Stimulated activated CD4-positive, alpha-beta T cell treated with anti-CD3 and anti-CD28 coated beads, Interleukin-15, amount 100 ng/mL, for 48 hours (primary cell): ENCODE measurements at places on chromosomes 7 and 10.

DNA sequence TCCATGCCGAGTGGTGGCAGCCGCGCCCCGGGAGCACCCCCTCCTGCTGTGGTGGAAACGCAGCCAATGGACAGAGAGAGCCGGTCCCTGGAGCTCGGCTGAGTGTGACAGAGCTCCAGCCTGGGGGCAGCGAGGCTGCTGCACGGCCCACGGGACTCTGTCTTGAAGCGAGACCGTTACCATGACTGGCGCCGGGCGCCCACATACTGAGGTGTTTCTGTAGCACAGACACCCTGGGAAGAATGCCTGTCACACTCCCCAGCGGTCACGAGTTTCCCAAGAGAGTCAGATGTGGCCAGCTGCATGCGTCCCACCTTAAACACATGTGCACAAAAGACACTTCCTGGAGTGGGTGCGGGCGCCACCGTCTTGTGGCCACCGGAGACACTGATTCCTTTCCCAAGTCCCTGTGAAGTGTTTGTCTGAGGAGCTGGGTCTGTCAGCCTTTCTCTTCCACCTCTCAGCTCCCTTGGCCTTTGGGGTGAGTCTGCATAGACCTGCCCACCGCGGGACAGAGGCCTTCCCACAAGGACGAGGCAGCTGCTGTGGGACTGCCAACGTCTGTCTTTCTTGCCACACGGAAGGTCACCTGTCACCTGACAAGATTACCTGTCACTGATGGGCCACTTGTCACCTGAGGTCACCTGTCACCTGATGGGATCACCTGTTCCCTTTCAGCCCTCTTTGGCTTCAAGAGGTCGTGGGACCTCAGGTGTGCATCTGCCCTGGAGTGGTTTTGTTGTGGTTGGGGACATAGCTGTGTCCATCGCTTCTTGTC is 94.6 kb downstream of the DNAJB6 start:
- DNase-seq = no peak

DNA sequence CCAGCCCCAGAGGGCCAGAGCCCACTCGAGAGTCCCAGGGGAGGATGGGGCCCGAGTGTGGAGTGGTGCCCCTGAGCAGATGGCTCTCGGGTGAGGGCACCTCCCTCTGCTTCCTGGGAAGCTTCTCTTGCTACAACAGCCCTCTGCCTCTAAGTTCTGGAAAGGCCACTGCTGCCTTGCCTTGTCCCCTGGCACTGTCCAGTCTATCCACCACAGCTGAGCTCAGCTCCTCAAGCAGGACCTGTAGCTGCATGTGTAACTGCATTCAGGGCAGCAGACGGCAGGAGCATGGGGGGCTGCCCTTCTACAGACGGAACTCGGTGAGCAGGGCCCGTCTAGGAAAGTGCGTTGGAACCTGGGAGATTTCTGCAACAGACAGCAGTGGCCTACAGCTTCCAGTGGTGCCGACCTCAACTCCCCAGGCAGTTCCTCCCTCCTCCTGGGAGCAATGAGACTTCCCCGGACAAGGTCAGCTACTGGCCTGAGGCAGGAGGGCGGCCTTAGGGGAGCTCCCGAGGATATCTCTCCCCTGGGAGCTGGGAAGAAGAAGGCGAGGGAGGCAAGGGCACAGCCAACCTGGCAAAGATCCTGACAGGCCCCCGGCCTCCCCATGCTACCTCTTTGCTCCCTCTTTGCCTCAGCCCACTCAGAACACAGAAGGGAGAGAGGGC is 88.5 kb downstream of the DLG5 start:
- DNase-seq = no peak

DNA sequence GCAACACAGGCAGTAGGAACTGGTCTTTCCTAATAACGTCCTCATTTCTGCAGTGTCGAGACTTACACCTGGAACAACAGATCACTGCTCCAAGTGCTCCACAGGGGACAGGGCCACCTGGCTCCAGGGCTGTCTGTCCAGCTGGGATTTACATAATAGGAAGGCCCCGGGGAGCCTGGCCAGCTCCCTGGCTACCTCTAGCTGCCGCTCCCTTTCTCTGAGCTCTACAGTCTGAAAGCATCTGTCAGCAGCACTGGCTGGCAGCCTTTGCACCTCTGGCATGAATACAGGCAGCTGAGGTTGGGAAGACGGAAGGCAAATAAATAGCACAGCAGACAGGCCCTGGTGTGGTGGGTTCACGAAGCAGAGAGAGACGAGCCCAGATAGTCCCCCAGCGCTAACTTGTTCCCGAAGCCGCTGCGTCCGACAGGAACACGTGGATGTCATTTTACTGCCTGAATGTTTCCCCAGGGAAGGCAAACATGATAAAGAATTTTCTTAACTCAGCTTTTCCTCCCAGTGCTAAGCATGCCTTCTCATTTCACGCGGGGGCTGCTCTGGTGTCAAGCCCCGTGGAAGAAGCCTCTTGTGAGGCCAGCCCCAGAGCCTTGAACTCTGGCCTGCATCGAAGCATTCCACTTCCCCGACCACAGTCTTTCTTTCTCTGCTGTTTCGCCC is 105.4 kb downstream of the ITIH5 start:
- DNase-seq = no peak

DNA sequence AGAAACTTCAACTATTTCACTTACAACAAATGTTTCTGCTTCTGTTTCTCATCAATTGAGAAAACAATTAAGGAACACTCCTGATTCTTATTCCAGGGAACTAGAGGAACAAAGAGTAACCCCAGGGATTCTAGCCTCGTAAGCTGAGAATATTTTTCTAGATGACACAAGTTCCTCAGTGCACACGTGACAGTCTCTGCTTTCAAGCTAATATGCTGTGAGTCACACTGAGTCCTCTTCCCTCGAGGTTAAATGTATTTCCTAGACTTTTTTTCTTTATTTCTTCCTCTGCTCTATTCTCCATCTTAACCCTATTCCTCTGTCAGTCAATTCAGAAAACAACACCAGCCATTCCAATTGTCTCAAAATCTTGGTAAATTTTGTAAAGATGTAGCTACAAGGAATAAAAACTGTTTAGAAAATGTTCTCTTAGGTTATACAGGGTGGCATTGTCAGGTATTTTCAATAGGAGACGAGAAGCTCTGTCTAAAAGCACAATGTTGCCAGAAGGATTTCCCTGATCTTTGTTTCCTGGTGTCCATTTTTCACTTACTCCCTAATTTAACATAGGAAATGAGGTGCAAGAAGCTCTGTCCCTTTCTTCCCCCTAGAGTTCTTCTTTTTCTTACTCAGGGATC is 5.8 kb upstream of the C1GALT1 start:
- no peak for DNase-seq

DNA sequence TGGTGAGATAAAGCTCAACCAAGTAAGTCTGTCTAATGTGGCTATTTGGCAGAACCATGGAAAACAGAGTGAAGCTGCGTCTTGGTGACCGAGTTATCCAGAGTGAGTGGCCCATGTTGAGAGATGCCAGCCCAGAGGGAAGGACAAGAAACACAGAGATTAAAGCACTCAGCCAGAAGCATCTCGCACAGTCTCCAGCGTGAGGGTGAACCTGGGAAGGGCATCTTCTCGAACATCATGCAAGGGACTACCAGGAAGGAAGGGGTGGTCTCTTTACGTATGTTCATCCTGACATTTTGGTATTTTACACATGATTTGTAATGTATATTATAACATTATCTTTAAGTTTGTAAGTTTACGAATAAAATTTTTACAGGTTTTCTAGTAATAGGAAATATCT is 146.4 kb downstream of the TCERG1L start:
- DNase-seq = no peak

- no peak for DNase-seq
These were observed 419.8 kb downstream of the GRID1 start for GRCh38 chr10:85946713-85947326.

- no peak for DNase-seq
These were observed 36.5 kb downstream of the NRBF2 start for GRCh38 chr10:63169624-63170023.

DNA sequence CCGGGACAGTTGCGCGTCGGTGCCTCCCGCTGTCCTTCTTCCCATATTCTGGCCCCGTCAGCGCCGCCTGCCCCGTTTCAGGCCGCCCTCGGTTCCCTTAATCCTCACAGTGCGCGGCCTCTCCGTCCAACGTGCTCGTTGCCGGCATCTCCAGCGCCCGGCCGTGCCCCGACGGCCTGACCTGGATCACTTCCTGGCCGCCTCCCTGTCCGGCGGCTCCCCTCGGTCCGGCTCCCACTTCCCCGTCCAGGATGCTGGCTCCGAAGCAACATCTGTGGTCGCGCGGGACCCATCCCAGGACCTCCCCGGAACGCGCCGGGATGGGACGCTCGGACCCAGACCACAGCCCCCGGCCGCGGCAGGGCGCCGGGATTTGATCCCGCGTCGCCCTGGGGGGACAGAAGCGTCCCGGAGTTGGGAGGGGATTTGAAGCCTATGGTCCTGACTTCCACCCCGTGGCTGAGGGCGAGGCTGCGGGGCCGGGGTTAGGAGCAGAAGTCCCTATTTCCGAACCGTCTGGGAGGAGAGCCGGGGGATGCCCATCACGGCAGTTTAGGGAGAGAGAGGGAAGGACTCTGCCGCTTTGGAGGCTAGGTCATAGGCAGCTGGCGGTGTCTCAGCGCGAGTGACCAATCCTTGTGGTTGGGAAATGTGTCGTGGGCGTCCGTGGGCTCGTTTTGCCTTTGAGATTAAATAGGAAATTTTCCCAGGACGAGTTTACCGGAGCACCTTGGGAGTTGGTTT is 53.8 kb downstream of the KCTD7 start:
- DNase-seq = no peak

DNA sequence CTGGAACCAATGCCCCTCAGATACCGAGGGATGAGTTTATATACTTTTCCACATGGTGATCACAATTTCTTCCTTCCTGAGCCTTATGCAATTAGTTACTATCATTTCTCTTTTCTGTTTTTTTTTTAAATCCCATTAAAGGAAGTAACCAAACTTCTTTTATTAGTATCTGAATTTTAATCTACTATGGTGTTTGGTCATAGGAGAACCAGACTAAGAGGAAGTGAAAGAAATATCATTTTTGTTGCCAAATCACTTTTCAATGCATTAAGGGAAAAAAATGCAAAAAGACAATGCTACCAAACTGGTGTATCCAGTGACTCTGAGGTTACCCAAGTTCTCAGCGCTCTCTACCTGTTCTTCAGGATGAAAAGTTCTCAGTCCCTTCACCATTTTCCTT is 167.7 kb downstream of the NXPH1 start:
- DNase-seq = no peak

GRCh38 chr7:127758105-127758504 is 106.1 kb downstream of the SND1 start:
- no peak for DNase-seq

DNA sequence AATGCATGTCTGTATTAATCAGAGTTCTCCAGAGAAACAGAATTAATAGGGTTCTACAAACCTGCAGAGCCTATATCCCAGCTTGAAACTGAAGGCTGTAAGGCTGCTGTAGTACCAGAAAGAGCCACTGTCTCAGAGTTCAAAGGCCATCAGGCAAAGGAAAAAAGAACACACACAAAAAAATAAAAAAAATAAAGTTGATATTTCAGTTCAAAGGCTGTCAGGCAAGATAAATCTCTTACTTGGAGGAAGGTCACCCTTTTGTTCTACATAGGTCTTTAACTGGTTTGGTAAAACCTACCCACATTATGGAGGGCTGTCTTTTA is 12.0 kb upstream of the TMEM26 start:
- no peak for DNase-seq

GRCh38 chr10:98477861-98478260 is 31.1 kb upstream of the HPS1 start:
- DNase-seq = no peak

DNA sequence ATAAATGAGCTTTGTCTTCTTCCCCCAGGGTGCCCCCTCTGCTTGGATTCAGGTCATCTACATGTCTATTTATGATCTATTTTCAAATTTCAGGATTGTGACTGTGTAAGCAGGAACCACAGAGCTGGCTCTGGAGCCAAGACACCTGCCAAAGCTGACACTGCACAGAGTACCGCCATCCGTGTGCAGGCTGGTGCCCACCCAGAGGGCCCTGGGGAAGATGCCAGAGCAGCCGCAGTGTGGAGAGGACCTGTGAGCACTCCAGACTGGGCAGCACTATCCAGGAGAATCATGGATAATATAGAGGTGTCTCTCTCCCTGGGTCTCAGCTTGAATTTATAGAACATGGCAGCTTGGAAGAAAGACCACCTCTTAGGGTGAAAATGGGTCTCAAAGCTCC is 577.5 kb downstream of the GRID1 start:
- DNase-seq = no peak

DNA sequence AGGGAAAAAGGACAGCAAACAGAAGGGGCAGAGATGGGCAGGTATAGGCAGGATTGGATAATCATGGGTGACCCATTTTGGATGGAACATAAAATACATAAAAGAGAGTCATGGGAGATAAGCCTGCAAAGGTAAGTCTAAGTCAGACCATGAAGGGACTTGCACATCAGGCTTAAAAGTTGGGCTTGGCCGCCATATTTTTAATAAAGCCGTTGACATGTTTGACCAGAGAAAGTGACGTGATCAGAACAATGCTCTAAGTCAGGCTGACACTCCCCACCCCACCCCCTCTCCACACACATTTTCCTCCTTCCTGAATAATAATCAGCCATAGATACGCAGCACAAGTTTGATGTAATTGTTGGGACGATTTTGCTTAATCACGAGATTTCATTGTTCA is 54.0 kb downstream of the MRPL32 start:
- no peak for DNase-seq

- no peak for DNase-seq
These were observed 24.6 kb downstream of the DLD start for GRCh38 chr7:107915541-107915940.

DNA sequence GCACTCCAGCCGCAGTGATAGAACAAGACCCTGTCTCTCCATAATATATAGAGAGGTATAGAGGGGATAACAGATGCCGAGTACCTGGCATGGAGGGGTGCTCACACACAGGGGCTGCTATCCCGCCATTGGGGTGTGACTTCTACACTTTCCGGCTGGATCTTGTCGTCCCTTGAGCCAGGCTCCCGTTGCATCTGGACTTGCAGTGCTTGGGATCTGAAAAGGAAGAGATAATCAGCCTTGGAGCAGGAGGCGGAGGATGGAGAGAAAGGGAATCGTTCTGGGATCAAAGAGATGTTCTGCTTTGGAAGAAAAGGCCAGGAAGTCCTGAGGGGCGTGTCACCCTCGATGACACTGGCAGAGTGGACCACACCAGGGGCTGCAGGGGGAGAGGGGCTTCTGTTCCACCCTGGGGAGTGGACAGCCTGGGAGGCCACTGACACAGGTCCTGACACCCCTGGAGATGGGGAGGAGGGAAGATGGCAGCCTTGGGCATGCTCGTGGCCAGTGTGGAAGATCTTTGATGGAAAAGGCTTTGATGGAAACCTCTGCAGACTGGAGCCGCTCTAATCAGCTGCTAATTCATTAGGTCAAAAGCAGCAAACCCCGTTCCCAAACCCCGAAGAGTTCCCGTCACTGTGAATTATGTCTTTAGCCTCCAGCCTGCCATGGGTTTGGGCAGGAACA is 85.1 kb downstream of the CARD11 start:
- no peak for DNase-seq

- no peak for DNase-seq
These were observed 118.2 kb downstream of the ADAM12 start for GRCh38 chr10:126270111-126270510.

GRCh38 chr10:70418713-70419112 is 14.8 kb downstream of the EIF4EBP2 start:
- no peak for DNase-seq
